ENCODE measurements at places on chromosomes 4 and X. TPM values are rescaled to one million over a fixed set of nuclear protein-coding genes. Genes with fewer than 3 reads are reported as not detected.

Gene GSX2
- not detected for total RNA-seq

Gene REELD1
- 0.44 TPM for total RNA-seq

Gene FGFR3
- 30.0 TPM for total RNA-seq

Gene HHIP
- total RNA-seq: 4.7 TPM

Gene C4orf54
- 0.18 TPM for total RNA-seq

Gene TLR10
- 0.16 TPM for total RNA-seq

Gene SRPX2
- total RNA-seq: 13.7 TPM

Gene NR3C2
- total RNA-seq: 6.5 TPM

Gene CXCL11
- total RNA-seq: not detected

Gene CNKSR2
- total RNA-seq: 2.4 TPM

Gene S100P
- total RNA-seq: 1.8 TPM

Gene MGAT4D
- not detected for total RNA-seq

Gene TMEM131L
- 19.6 TPM for total RNA-seq

Gene FGD1
- 0.51 TPM for total RNA-seq

Gene PPARGC1A
- 13.8 TPM for total RNA-seq

Gene TRPC5OS
- not detected for total RNA-seq

Gene PAGE2
- total RNA-seq: not detected

Gene RAB39B
- total RNA-seq: not detected

Gene MAGIX
- total RNA-seq: 8.8 TPM

Gene CXCL3
- 0.25 TPM for total RNA-seq

Gene GAGE13
- total RNA-seq: not detected

Gene ESX1
- not detected for total RNA-seq

Gene GASK1B
- total RNA-seq: 4.8 TPM

Gene PSAPL1
- total RNA-seq: not detected

Gene GPR143
- total RNA-seq: 0.42 TPM

Gene MUC7
- not detected for total RNA-seq

Gene IL2RG
- total RNA-seq: 4.0 TPM

Gene CCNI
- total RNA-seq: 64.8 TPM

Gene TIMP1
- total RNA-seq: 166 TPM

Gene CDX4
- total RNA-seq: not detected

Gene CXorf65
- not detected for total RNA-seq

Gene PHKA1
- 1.8 TPM for total RNA-seq

Gene FABP2
- total RNA-seq: not detected

Gene ARHGEF38
- 0.06 TPM for total RNA-seq

Gene F8A3
- 6.5 TPM for total RNA-seq

Gene PCSK1N
- total RNA-seq: not detected

Gene CPZ
- total RNA-seq: 0.77 TPM

Gene SLC10A4
- not detected for total RNA-seq

Gene CLNK
- total RNA-seq: not detected

Gene ADGRL3
- total RNA-seq: 0.58 TPM
